ENCODE measurements at places on chromosomes 5 and 9. TPM values are rescaled to one million over a fixed set of nuclear protein-coding genes. Genes with fewer than 3 reads are reported as not detected.

The SVEP1 gene
- 0.08 TPM for total RNA-seq

The GABRB2 gene
- total RNA-seq: not detected

DNA sequence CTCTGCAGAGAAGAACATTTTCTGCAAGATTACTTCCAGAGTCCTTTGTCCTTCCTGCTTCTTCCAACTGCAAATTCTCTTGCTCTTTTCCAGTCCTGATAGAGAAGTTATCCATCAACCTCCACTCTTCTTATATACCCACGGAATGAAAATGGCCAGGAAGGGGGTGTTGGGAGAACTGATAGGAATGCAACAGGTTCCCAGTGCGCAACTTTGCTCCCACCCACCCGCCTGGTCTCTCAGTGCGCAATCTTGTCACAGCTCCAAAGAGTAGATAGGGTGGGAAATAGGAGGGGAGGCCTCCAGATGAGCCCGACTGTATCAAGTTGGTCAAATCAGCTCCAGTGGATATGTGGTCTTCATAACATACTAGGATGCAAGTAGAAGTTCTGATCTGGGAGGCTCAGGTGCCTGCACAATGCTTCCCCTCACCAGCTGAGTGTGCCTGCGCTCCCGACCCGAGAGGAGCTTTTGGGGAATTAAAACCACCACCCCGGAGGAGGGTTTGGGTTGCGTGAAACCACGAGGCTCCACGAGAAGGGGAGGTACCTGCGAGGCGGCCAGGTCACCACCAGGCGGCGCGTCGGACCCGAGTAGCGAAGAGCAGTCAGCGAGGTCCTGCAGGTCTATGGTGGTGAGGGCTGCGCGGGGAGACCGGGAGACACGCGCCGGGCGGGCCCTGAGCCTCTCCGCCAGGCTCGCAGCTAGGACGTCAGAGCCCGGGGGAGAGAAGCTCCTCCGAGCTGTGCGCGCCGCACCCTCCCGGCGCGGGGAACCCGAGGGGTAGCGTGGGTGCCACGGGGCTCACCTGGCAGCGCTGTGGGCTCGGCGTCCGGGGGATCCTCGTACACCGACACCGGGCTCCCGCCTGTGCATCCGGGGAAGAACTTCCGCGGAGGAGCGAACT lies 835 bp downstream of the MCIDAS start:
- DNase-seq: no peak

The FBXW5 gene
- 88.4 TPM for total RNA-seq

The CA9 gene
- total RNA-seq: not detected

GRCh38 chr9:80811656-80812055 lies 877.7 kb downstream of the TLE1 start:
- no peak for DNase-seq

DNA sequence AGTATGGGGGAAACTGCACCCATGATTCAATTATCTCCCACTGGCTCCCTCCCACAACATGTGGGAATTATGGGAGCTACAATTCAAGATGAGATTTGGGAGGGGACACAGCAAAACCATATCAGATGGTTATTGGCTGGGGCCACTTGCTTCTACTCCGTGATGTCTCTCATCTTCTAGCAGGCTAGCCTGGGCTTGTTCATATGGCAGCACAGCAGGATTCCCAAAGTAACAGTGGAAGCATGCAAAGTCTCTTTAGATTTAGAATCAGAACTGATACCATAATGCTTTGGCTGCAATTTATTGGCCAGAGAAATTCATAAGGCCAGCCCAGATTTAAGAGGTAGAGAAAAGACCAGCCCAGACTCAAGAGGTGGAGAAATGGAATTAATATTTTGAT lies 126.2 kb downstream of the PTTG1 start:
- no peak for DNase-seq

DNA sequence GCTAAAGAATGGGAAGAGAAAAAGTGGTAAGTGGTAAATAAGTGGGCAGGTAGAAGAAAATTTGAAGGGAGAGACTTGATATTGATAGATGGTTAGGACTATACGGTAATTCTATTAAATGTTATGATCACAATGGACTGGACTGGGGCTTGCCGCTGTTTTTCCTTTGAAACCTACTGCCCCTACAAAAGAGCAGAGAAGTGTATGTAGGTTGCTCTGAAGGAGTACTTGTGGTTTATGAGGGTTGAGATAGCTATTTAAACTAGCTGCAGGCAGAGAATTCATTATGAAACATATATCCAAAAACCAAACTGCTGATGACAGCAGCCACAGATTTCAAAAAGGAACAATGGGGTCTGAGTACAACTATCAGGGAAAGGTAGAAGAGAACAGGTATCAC lies 16.8 kb upstream of the HK3 start:
- DNase-seq: no peak

DNA sequence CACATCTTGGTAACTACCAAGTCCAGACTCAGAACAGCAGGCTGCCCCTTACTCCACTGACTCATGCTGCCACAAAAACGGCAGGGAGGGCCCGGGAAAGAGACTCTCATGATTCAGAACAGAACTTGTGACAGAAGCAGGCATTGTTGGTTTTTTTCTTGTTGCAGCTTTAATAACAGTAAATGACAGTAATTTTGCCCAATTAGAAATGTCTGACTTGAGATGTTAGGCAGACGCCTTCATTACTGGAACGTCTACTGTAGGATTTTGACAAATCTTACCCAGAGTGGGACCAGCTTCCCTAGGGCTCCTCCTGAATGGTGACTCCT lies 77.9 kb downstream of the SEMA5A start:
- DNase-seq: no peak

DNA sequence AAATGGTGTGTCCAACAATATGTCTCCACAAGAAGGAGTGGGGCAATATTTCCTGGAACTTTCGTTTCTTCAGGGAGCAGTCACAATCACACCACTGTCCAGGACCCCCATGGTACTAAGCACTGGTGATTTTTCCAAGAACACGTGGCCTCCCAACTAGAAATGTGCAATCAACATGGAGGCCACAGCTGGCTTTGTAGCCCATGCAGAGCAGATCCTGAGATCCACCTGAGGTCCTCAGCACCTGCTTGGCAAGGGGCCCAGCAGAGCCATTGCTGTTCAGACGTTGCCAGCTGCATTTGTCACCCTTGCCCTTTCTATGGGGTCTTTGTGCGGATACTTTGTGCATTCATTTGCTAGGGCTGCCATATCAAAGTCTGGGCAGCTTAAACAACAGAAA lies 334.5 kb upstream of the IRX4 start:
- DNase-seq: no peak

DNA sequence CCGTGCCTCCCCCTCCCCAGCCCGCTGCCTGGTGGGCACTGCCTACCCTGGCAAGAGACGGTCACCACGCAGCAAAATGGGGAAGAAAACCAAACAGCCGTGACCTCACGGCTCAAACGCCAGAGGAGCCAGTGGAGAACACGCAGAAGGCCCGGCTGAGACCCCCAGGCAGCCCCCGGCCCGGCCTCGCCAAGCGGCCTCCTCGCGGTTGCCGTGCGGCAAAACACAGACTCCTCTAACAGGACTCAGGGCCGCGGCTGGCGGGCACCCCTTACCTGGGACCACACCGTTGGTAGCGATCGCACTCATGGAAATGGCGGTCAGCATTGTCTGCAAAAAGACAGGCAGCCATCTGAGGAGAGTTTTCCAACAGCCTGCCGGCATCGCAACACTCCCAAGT lies 23.8 kb downstream of the SLC12A7 start:
- DNase-seq: no peak

The ST8SIA4 gene
- 29.0 TPM for total RNA-seq

GRCh38 chr5:156446526-156446925 lies 119.6 kb downstream of the SGCD start:
- no peak for DNase-seq

DNA sequence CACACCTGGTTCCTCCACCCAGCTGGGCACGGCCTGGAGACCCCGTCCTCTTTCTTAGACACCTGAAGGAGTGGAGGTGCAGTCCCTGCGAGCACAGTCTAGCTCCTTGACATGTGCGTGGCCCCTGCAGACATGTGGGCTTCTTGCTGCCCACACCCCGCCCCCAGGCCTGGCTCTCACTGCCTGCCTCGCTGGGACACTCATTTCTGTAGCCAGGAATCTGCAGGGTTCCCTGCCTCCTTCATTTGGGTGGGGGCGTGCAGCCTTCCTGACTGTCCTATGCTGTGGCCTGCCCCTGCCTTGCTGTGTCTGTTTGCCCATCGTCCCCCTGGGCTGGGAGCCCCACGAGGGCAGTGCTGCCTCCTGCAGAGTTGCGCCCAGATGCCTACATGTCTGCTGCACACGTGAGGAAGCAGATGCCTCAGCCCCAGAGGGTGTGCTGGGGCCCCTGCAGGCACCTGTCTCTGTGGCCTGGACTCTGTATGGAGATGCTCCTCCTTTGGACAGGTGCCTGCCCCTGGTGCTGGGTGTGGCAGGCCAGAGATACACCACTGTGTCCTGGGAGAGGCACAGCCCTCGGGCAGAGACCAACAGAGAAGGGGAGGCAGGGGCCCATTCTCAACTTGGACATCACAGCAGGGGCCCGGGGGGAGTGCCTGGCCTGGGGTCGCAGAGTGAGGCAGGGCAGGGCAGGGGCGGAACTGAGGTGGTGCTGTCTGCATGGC lies 22.6 kb downstream of the FLT4 start:
- no peak for DNase-seq

DNA sequence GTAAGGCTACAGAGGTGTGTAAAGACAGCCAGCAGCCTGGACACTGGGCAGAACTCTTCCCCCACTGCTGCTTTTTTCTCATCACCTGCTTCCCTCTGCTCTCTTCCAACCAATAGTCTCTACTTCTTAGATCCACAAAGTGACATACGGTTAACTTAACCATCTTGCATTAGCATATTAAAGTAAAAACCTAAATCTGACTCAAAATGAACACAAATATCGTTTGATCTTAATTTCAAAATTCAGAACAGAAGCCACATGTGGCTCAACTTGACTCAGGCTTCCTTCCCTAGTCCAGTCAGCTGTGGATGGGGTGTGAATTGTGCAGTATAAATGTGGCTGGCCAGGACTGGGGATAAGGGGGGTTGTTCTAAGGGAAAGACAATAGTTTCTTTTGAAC lies 114.3 kb downstream of the STARD4 start:
- DNase-seq: no peak

The IL4 gene
- total RNA-seq: not detected

- no peak for DNase-seq
These were observed 1613.8 kb downstream of the MAT2B start for GRCh38 chr5:165119175-165119574.

DNA sequence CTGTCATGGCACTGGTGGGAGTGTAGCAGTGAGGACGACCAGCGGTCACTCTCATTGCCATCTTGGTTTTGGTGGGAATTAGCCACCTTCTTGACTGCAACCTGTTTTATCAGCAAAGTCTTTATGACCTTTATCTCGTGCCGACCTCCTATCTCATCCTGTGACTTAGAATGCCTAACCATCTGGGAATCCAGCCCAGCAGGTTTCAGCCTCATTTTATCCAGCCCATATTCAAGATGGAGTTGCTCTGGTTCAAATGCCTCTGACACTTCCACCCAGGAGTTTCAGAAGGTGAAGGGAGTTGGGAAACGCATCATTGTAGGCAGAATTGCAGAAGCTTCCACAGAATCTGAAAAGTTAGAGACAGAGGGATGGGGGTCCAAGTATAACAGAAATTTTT lies 35.4 kb downstream of the SHC3 start:
- no peak for DNase-seq
